ENCODE measurements at places on chromosomes 12 and 14. TPM values are rescaled to one million over a fixed set of nuclear protein-coding genes. Genes with fewer than 3 reads are reported as not detected.

- peak; percentile 68 for DNase-seq
Measured at GRCh38 chr14:91119556-91120311, 5.9 kb downstream of the DGLUCY start.

DNA sequence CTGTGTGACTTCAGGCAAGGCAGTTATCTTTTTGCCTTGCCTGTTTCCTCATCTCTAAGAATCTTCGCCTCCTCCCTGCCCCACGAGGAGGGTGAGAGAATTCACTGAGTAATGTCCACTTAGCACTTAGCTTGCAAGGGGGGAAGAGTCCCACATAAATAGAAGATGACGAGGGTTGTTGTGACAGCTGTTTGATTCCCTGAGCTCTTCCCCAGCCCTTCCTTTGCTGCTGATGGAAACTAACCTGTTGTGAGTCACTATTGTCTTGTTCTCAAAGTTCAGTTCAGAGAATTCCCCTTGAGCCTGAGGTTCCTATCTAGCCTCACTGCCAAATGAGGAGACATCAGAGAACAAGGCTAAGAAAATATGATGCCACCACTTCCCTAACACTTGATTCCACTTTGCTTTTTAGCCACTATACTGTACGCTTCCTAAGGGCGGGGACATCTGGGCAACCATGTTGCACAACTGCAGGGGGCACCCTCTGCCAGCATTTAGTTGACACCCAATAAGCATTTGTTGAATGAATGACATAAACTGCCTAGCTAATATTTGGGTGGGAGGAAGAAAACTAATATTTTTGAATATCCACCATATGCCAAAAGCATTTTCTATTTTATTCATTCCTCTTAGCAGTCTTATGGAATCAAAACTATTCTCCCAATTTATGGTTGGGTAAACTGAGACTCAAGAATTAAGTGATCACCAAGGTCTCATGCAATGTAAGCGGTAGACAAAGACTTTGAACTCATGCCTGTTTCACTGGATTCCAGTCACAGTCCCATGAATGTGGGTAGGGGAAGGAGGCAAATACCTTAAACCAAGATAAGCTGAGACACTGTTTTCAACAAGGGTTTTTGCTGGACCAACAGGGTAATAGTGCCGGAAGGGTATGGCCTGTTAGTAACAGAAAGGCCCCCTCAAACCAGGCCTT lies 77.6 kb downstream of the ZFP36L1 start:
- DNase-seq = peak; percentile 69

DNA sequence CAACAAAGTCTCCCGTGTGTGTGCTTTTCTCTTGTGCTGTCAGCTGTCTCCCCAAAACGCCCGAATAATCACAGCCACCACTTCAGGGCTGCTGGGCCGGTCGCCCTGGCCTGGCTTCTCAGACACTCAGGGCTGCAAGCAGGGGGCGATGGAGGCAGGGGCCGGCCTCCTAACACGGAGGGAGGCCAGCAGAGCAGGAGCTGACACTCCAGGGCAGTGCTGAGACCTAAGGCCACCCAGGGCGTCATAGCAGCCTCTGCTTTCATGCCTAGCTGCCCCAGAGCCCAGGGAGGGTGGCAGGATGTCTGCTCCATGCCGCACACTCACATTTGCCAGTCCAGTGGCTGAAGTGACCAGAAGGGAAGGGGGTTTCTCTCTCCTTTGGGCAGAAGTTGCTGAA lies 25.6 kb downstream of the STX2 start:
- no peak for DNase-seq

- DNase-seq = no peak
Measured at GRCh38 chr12:123713398-123713797, 1.2 kb downstream of the ATP6V0A2 start.

DNA sequence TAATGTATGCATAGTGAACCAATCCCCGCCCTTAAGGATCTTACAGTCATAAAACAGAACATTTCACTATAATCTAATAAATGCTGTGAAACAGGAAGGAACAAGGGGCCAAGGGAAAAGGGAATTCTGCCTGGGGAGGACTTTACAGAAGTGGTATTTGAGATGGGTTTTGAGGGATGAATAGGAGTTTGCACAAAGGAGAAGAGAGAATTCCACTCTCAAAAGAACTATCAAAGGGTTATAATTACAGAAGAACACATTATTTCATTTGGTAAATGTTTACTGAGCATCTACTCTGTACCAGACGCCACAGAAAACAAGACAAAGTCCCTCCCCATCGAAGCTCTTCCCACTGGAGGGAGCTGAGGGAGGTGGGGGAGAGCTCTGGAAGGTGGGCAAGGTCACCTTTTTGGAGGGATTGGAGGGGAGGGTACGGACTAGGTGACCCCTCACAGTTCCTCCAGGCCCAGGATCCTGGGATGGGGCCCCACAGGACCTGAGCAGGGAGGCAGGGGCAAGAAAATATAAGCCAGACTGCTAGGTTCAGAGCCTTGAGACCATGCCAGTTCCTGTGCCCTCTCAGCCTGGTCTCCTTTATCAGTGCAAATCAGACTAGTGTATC lies 24.5 kb downstream of the PHETA1 start:
- no peak for DNase-seq

DNA sequence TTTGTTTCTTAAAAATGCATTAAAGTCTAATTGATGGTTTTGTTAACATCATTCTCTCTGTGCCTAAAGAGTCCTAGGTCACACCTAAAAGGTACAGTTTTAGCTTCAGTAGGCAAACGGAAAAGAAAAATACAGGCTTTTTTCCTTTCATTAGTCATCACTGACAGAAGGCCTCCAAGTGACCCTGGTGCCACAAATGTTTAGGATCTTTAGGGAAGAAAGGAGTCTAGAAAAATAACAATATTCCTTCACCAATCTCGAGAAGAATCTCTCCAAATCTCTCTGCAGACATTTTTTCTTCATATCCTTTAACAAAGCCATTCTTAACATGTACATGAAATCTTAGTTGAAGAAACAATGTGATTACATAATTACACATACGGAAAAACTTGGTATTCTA lies 2.0 kb downstream of the DENND5B start:
- peak; percentile 32 for DNase-seq

P2RX7 gene
- 4.0 TPM for total RNA-seq

ARHGEF40 gene
- 33.3 TPM for total RNA-seq

NGB gene
- total RNA-seq = not detected

FGF23 gene
- not detected for total RNA-seq

NRL gene
- 1.5 TPM for total RNA-seq

PLA2G1B gene
- not detected for total RNA-seq

OTX2 gene
- not detected for total RNA-seq
